Karpas-422 (cell line): ENCODE measurements at places on chromosomes 3 and 15.

DNA sequence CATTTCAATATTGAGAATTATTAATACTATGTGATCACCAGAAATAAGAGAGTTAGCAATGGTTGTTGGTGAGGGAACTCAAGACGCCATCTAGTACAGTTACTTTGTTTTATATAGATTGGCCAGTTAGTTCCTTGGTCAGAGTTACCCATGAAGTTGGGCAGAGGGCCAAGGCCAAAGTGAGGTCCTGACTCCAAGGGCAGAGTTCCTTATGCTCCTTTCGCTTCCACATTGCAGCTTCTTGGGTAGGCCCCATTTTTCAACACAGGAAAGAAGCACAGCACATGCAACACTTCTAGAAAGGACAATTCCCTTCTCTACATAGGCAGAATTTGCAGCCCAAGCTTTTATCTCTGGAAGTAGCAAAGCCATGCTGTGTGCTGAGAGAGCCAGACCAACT is 178.6 kb downstream of the KCNAB1 start:
- DNase-seq: no peak

- DNase-seq: no peak
Observed at GRCh38 chr15:81411969-81412633, 38.1 kb upstream of the TMC3 start.

GRCh38 chr15:98124581-98124980 is 164.1 kb downstream of the ARRDC4 start:
- no peak for DNase-seq

GRCh38 chr15:48559285-48559684 is 86.2 kb downstream of the FBN1 start:
- DNase-seq: no peak

DNA sequence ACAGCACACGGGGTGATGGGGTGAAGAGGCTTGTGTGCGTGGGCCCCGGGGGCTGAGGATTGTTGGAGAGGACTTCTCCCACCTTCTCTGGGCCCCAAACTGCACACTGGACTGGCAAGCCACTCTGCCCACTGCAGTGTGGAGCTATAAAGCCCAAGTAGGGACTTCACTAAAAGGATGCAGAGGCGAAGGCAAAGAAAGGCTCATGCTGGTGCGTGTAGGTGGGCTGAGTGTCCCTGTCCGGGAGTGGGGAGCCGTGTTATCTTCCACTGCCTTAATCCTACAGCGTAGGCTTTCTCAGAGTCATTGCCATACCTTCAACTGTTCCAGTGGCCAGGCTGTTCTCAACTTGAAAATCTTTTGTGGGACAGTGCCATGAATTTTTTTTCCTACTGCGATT is 3.9 kb downstream of the PPARG start:
- DNase-seq: no peak

GRCh38 chr15:50340416-50340815 is 14.6 kb downstream of the GABPB1 start:
- no peak for DNase-seq

- DNase-seq: no peak
Observed at GRCh38 chr3:49004352-49005302, 2.6 kb upstream of the WDR6 start.

DNA sequence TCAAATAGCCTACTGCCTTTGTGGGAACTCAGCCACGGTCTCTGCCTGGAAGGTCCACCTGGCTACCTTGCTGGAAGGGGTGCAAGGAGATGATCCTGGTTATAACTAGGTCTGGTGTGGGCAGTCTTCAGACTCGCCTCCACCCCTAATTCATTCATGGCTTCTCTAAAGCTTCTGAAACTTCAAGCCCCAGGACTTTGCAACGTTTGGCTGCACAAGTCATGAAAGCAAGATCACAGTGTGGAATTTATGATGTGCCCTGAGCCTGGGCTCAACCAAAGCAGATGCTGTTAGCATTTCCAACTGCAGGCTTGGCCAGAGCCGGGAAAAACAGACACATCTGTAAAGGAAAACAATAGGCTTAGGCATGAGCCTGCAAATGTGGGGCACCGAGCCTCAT is 200.4 kb upstream of the WNT5A start:
- DNase-seq: peak; percentile 51

DNA sequence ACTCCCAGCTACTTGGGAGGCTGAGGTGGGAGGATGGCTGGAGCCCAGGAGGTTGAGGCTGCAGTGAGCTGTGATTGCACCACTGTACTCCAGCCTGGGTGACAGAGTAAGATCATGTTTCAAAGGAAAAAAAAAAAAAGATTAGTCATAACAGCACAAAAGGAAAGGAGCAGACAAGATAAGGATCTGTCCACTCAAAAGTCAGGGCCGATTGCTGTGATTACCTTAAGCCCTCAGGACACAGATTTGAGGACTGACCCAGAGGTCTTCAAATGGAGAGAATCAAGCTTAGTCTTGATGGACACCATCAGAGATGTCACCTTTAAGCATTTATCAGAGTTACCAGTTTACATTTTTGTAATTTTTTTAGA is 23.9 kb upstream of the HEG1 start:
- no peak for DNase-seq

DNA sequence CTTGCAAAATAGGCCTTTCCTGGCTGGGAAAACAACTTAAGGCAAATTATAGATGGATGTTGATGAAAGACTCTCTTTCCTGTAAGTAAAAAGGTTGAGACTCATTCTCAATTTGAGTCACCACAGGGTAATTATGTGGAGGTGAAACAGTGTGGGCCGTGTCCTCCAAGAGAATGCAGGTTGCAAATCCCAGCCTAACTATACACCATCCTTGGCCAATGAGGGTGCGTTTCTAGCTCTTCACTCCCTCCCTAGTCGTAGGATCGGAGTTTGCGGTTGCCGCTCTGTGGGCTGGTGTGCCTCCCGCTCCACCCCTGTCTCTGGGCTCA is 259.9 kb downstream of the PLCL2 start:
- DNase-seq: no peak

GRCh38 chr15:74958320-74958907 is 1.8 kb upstream of the RPP25 start:
- DNase-seq: no peak

DNA sequence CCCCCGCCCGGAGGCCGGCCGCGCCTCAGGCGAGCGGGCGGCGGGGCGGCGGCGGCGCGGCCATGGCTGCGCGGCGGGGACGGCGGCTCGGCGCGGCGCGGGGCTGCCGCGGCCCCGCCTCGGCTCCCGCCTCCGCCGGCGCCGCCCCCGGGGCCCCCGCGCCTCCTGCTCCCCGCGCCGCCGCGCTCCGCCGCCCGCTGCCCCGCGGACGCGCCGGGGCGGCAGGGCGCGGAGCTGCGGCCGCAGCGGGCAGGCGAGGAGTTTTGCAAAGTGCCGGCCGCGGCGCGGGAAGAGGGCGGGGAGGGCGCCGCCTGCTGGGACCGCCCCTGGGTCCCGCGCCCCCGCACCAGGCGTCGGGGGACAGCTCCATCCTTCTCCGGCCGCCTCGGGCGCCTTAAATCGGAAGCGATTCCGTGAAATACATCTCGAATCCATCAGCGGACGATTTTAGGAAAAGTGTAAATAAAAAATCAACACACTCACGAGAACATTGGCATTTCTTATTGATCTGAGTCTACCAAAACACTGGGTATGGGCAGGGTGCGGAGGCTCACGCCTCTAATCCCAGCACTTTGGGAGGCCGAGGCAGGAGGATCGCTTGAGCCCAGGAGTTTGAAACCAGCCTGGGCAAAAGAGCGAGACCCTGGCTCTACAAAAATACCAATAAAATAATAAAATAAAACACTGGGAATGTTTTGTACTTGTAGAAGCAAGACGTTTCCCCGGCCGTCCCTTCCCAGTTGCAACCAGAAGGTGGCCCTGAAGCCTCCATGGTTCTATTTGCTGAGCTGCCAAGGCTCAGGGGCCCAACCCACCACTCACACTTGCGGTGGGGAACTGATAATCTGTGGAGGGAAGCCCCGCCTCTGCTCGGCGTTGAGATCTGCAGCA is 136.9 kb downstream of the NUP210 start:
- DNase-seq: peak; percentile 51

GRCh38 chr15:91316126-91316525 is 216.1 kb downstream of the SV2B start:
- no peak for DNase-seq

GRCh38 chr15:99703603-99704443 is 29.4 kb downstream of the LYSMD4 start:
- DNase-seq: peak; percentile 63
